Breast epithelium (tissue), 4 donors: ENCODE measurements at places on chromosomes 1 and 21. TPM values are rescaled to one million over a fixed set of nuclear protein-coding genes. Genes with fewer than 3 reads are reported as not detected.

The CD1D gene
- 1.8 TPM for total RNA-seq

The SPAG17 gene
- total RNA-seq: 1.3 TPM

The PRAMEF5 gene
- not detected for total RNA-seq

The AKT3 gene
- 49.6 TPM for total RNA-seq

The SPATC1L gene
- total RNA-seq: 6.2 TPM

The TMEM79 gene
- 4.9 TPM for total RNA-seq

The NR0B2 gene
- not detected for total RNA-seq

The OR2T35 gene
- total RNA-seq: not detected

The JAK1 gene
- 258 TPM for total RNA-seq

The ABCD3 gene
- 22.2 TPM for total RNA-seq

The S100A12 gene
- not detected for total RNA-seq

The PLXNA2 gene
- 11.3 TPM for total RNA-seq

The OLFML3 gene
- 46.2 TPM for total RNA-seq

The FAM72B gene
- total RNA-seq: 1.9 TPM

The CATSPERE gene
- total RNA-seq: 2.0 TPM

The AGO1 gene
- total RNA-seq: 23.4 TPM

The CCDC185 gene
- not detected for total RNA-seq

The TMPRSS3 gene
- total RNA-seq: 9.2 TPM

The PPIE gene
- total RNA-seq: 41.3 TPM

The S100A7 gene
- total RNA-seq: not detected

The AADACL4 gene
- total RNA-seq: not detected

The ELAPOR1 gene
- 220 TPM for total RNA-seq

The RNU1-2 gene
- total RNA-seq: under 0.01 TPM

The BRDT gene
- not detected for total RNA-seq

The RHOU gene
- total RNA-seq: 31.5 TPM

The PADI2 gene
- total RNA-seq: 9.2 TPM

The PM20D1 gene
- 0.33 TPM for total RNA-seq

The ADAMTS1 gene
- total RNA-seq: 198 TPM

The NR1I3 gene
- not detected for total RNA-seq

The ADORA1 gene
- 0.64 TPM for total RNA-seq

The PGLYRP4 gene
- not detected for total RNA-seq

The TNFRSF18 gene
- 1.9 TPM for total RNA-seq

The HSF2BP gene
- total RNA-seq: 1.8 TPM

The LCE1F gene
- total RNA-seq: not detected

The S100A4 gene
- total RNA-seq: 198 TPM

The SPRR5 gene
- not detected for total RNA-seq

The CACYBP gene
- 72.8 TPM for total RNA-seq

The GBP6 gene
- not detected for total RNA-seq

The CYYR1 gene
- 14.3 TPM for total RNA-seq

The FMN2 gene
- total RNA-seq: 4.2 TPM

The FABP3 gene
- 15.0 TPM for total RNA-seq

The RO60 gene
- total RNA-seq: 95.1 TPM

The OLFM3 gene
- total RNA-seq: not detected

The RPS6KC1 gene
- total RNA-seq: 26.2 TPM

The SPRR2A gene
- total RNA-seq: not detected

The LCE1B gene
- not detected for total RNA-seq

The ATP6V1G3 gene
- not detected for total RNA-seq

The HRNR gene
- total RNA-seq: not detected

The MX1 gene
- 23.1 TPM for total RNA-seq

The LCE2B gene
- total RNA-seq: not detected

The HES5 gene
- not detected for total RNA-seq
